ENCODE measurements at places on chromosomes 3 and 15. TPM values are rescaled to one million over a fixed set of nuclear protein-coding genes. Genes with fewer than 3 reads are reported as not detected.

MYL3 gene
- not detected for total RNA-seq

- DNase-seq = peak; percentile 17
- H3K4me3 ChIP-seq = no peak overlapping the region
- H3K36me3 ChIP-seq = no peaks in the 10 kb centered on the region
Measured at GRCh38 chr15:26628879-26629529, 143.9 kb downstream of the GABRB3 start.

- peak overlapping the region; percentile 83 for H3K4me3 ChIP-seq
- H3K27me3 ChIP-seq = no peaks in the 10 kb centered on the region
- H3K36me3 ChIP-seq = peaks cover 7% of the 10 kb centered on the region
- peaks cover 54% of the 10 kb centered on the region for H3K4me1 ChIP-seq
- no peak for DNase-seq
Measured at GRCh38 chr15:65789759-65790425, 2.2 kb downstream of the DENND4A start.

SLC41A3 gene
- 30.0 TPM for total RNA-seq

GRCh38 chr15:28128031-28128430, 28.9 kb upstream of the OCA2 start:
- H3K36me3 ChIP-seq = peaks cover 25% of the 10 kb centered on the region
- H3K27ac ChIP-seq = no peak overlapping the region
- no peak overlapping the region for H3K4me3 ChIP-seq

DNA sequence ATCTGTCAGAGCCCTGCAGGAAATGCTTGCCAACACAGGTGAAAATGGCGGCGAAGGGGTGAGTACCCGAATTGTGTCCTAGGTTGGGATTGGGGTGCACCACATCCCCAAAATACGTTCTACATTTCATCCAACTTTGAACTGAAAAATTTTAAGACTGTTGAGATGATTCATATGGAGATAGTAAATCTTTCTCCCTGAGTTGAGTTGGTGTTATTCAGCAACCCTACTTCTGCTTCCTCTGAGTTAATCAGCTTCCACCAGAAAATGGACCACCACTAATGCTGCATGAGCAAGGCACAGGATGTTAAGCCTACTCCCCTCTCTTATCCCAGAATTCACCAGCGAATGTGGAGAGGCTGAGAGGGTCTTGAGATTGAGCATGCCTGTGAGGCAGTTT, 192.9 kb downstream of the RYR3 start:
- no peaks in the 10 kb centered on the region for H3K4me1 ChIP-seq
- H3K27ac ChIP-seq = no peak overlapping the region
- no peak overlapping the region for H3K4me3 ChIP-seq

- no peaks in the 10 kb centered on the region for H3K36me3 ChIP-seq
- peaks cover 2% of the 10 kb centered on the region for H3K4me1 ChIP-seq
- no peak overlapping the region for H3K4me3 ChIP-seq
- H3K27me3 ChIP-seq = no peaks in the 10 kb centered on the region
- DNase-seq = no peak
Measured at GRCh38 chr3:72319194-72320094, 528.8 kb downstream of the SHQ1 start.

DNA sequence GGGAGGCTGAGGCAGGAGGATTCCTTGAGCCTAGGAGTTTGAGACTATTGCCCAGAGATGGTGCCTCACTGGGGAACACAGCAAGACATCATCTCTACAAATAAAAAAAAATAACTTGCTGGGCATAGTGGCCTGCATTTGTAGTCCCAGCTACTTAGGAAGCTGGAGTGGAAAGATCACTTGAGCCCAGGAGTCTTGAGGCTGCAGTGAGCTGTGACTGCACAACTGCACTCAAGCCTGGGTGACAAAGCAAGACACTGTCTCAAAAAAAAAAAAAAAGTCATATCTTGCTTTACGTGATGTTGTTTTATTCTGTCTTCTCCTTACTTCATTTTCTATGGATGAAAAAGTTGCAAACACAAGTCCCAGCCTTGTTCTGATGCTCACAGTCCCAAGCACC, 14.1 kb downstream of the GATM start:
- no peaks in the 10 kb centered on the region for H3K36me3 ChIP-seq
- no peaks in the 10 kb centered on the region for H3K4me1 ChIP-seq
- no peak overlapping the region for H3K27ac ChIP-seq
- peaks cover 5% of the 10 kb centered on the region for H3K27me3 ChIP-seq

- no peaks in the 10 kb centered on the region for H3K36me3 ChIP-seq
- no peak overlapping the region for H3K27ac ChIP-seq
- no peak for DNase-seq
- H3K4me1 ChIP-seq = no peaks in the 10 kb centered on the region
Measured at GRCh38 chr3:73447111-73447510, 177.6 kb downstream of the PDZRN3 start.

DNA sequence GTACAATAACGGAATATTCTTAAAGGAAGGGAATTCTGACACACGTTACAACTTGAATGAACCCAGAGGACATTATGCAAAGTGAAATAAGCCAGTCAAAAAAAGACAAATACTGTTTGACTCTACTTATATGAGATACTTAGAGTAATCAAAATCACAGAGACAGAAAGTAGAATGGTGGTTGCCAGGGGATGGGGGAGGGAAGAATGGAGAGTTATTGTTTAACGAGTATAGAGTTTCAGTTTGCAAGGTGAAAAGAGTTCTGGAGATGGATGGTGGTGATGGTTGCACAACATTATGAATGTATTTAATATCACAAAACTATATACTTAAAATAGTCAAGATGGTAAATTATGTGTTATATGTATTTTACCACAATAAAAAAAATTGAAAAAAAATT, 112.9 kb upstream of the ARHGEF3 start:
- H3K27me3 ChIP-seq = no peaks in the 10 kb centered on the region
- H3K4me1 ChIP-seq = peaks cover 57% of the 10 kb centered on the region
- no peak for DNase-seq
- H3K36me3 ChIP-seq = peaks cover 41% of the 10 kb centered on the region
- H3K4me3 ChIP-seq = peak overlapping the region; percentile 97

GRCh38 chr3:184812662-184813042, 686 bp downstream of the VPS8 start:
- H3K4me3 ChIP-seq = peak overlapping the region; percentile 92
- peak; percentile 37 for DNase-seq
- no peaks in the 10 kb centered on the region for H3K27me3 ChIP-seq
- H3K27ac ChIP-seq = peak overlapping the region; percentile 91
- H3K4me1 ChIP-seq = peaks cover 63% of the 10 kb centered on the region

GRCh38 chr3:46407970-46408369, 911 bp downstream of the CCRL2 start:
- H3K4me3 ChIP-seq = peak overlapping the region; percentile 78
- no peak for DNase-seq
- H3K4me1 ChIP-seq = peaks cover 33% of the 10 kb centered on the region
- peak overlapping the region; percentile 52 for H3K27ac ChIP-seq

DNA sequence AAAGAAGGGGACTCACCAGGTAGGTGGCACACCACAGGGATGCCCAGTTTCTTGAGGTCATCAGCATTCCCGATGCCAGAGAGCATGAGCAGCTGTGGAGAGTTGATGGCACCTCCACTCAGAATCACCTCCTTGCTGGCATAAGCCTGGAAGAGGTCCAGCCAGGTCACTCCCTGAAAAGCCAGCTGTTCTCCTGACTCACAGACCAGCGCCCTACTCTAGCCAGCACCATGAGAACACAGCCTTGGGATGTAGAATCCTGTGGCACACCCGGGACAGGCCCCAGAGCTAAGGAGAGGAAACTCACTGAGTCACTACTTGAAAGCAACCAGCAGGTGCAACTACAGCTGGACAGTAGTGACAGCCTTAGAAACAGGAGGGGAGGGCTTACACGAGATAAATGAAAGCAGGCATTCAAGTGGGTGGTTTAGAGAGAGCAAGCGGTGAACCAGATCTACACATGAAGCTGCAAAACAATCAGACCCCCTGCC, 24.5 kb downstream of the CHDH start:
- no peak for DNase-seq
- no peaks in the 10 kb centered on the region for H3K36me3 ChIP-seq
- peaks cover 7% of the 10 kb centered on the region for H3K27me3 ChIP-seq
- H3K4me3 ChIP-seq = no peak overlapping the region
- H3K27ac ChIP-seq = no peak overlapping the region

SMCO1 gene
- total RNA-seq = not detected

GRCh38 chr3:16174389-16174788, at the start of gene GALNT15:
TSS of gene GALNT15 (plus strand) at chr3:16174680. CDS start at chr3:16175152, 472 bp downstream.
- H3K27ac ChIP-seq = no peak within 1 kb of the TSS
- H3K27me3 ChIP-seq = peaks cover 29% of the 10 kb centered on the region
- H3K4me1 ChIP-seq = no peaks in the 10 kb centered on the region
- no peak within 1 kb of the TSS for H3K4me3 ChIP-seq

POTEB3 gene
- not detected for total RNA-seq

TRIM42 gene
- not detected for total RNA-seq

DNA sequence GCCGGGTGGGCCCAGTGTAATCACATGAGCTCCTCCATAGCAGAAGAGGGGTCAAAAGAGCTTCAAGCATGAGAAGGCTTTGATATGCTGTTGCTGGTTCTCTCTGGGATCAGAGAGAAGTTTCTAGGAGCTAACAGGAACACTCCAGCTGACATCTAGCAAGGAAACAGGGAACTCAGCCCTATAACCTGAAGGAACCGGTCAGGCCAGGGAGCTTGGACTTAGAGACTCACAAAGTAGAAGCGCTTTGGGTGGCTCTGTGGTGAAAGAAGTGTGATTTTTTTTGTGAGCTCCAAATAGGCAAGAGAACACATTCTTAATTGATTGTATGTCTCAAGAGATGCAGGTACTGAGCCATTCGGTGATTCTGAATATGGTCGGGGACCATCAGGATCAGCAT, 26.2 kb upstream of the EPHB1 start:
- no peaks in the 10 kb centered on the region for H3K4me1 ChIP-seq
- H3K4me3 ChIP-seq = no peak overlapping the region
- H3K36me3 ChIP-seq = no peaks in the 10 kb centered on the region
- no peak for DNase-seq

GHSR gene
- not detected for total RNA-seq

- H3K27me3 ChIP-seq = peaks cover 18% of the 10 kb centered on the region
- no peak overlapping the region for H3K27ac ChIP-seq
- peaks cover 28% of the 10 kb centered on the region for H3K4me1 ChIP-seq
- no peaks in the 10 kb centered on the region for H3K36me3 ChIP-seq
- no peak overlapping the region for H3K4me3 ChIP-seq
Measured at GRCh38 chr3:58214484-58215316, 3.9 kb upstream of the DNASE1L3 start.

- no peak for DNase-seq
- no peak overlapping the region for H3K4me3 ChIP-seq
- no peaks in the 10 kb centered on the region for H3K36me3 ChIP-seq
- H3K4me1 ChIP-seq = peaks cover 3% of the 10 kb centered on the region
Measured at GRCh38 chr15:22958487-22959280, 21.5 kb downstream of the CYFIP1 start.

FYTTD1 gene
- total RNA-seq = 41.7 TPM

KNG1 gene
- not detected for total RNA-seq

GRCh38 chr3:176328198-176328597, 869.1 kb downstream of the TBL1XR1 start:
- H3K4me3 ChIP-seq = no peak overlapping the region
- H3K36me3 ChIP-seq = no peaks in the 10 kb centered on the region
- DNase-seq = no peak
- H3K27me3 ChIP-seq = no peaks in the 10 kb centered on the region

HCLS1 gene
- total RNA-seq = 380 TPM

- no peaks in the 10 kb centered on the region for H3K36me3 ChIP-seq
- H3K27ac ChIP-seq = no peak overlapping the region
- no peak for DNase-seq
- no peaks in the 10 kb centered on the region for H3K27me3 ChIP-seq
Measured at GRCh38 chr15:60795889-60796288, 316.9 kb upstream of the ICE2 start.

- no peak overlapping the region for H3K4me3 ChIP-seq
- no peak overlapping the region for H3K27ac ChIP-seq
- peaks cover 12% of the 10 kb centered on the region for H3K27me3 ChIP-seq
- H3K36me3 ChIP-seq = peaks cover 5% of the 10 kb centered on the region
- peaks cover 32% of the 10 kb centered on the region for H3K4me1 ChIP-seq
- no peak for DNase-seq
Measured at GRCh38 chr3:136835813-136836510, 17.0 kb downstream of the SLC35G2 start.

PLSCR4 gene
- total RNA-seq = 0.20 TPM

TLR9 gene
- 0.55 TPM for total RNA-seq

GRCh38 chr3:161859865-161860450, 363.4 kb downstream of the OTOL1 start:
- H3K27ac ChIP-seq = no peak overlapping the region
- H3K4me3 ChIP-seq = no peak overlapping the region
- no peaks in the 10 kb centered on the region for H3K36me3 ChIP-seq

- H3K4me3 ChIP-seq = no peak overlapping the region
- peaks cover 29% of the 10 kb centered on the region for H3K27me3 ChIP-seq
- peak; percentile 63 for DNase-seq
- peaks cover 58% of the 10 kb centered on the region for H3K4me1 ChIP-seq
- no peak overlapping the region for H3K27ac ChIP-seq
Measured at GRCh38 chr15:101499863-101500713, 10.6 kb upstream of the PCSK6 start.

RASGRF1 gene
- not detected for total RNA-seq

DNA sequence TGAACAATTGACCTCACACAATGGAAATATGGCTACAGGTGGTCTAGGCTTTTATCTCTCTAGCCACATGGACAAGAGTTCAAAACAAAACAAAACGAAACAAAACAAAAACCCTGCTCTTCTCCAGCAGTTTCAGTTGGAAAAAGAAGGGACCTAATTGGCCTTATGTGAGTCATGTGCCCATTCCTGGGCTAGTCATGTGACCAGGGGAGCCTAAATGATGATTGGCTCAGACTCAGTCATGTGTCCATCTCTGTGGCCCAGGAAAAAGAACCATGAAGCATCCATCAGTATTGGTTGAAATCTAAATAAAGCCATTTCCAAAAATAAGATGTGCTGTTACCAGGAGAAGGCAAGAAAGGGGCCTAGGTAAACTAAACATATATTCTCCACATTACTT, 96.8 kb downstream of the ANXA2 start:
- H3K4me3 ChIP-seq = no peak overlapping the region
- H3K36me3 ChIP-seq = no peaks in the 10 kb centered on the region
- peaks cover 23% of the 10 kb centered on the region for H3K27me3 ChIP-seq
- DNase-seq = no peak

DNA sequence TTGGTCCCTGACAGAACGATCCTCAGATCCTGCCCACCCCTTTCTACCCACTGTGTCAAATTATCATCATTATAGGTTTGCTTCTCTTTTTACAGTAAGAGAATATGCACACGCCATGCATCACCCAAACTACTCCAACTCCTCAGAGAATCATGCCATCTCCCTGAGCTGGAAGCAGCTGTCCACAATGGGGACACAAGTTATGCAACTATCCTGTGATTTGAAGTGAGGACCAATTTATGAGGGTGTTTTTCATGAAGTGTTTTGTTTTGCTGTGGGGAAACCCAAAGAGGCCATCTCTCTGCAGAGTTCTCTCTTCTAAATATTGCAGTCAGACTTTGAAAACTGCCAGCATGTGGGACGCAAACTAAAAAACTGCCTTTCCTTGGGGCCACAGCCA, 35.8 kb upstream of the TNFSF10 start:
- H3K36me3 ChIP-seq = peaks cover 2% of the 10 kb centered on the region
- no peak for DNase-seq
- H3K27ac ChIP-seq = no peak overlapping the region
- no peak overlapping the region for H3K4me3 ChIP-seq
- no peaks in the 10 kb centered on the region for H3K27me3 ChIP-seq
- H3K4me1 ChIP-seq = peaks cover 34% of the 10 kb centered on the region

GRCh38 chr15:22871481-22872086, 33.1 kb downstream of the NIPA2 start:
- no peak overlapping the region for H3K4me3 ChIP-seq
- no peak for DNase-seq
- no peaks in the 10 kb centered on the region for H3K4me1 ChIP-seq
- H3K27me3 ChIP-seq = no peaks in the 10 kb centered on the region

GRCh38 chr15:67832897-67833709, 6.7 kb downstream of the RNU6-1 start:
- peak overlapping the region; percentile 8 for H3K4me3 ChIP-seq
- H3K27ac ChIP-seq = no peak overlapping the region
- no peak for DNase-seq
- H3K27me3 ChIP-seq = peaks cover 89% of the 10 kb centered on the region

Data from activated CD4-positive, alpha-beta memory T cell treated with anti-CD3 and anti-CD28 coated beads, Interleukin-2, amount 10 ng/mL, durations not matched to agents 7 days and 5 days (primary cell).